ENCODE measurements at places on chromosomes 5 and 9.

DNA sequence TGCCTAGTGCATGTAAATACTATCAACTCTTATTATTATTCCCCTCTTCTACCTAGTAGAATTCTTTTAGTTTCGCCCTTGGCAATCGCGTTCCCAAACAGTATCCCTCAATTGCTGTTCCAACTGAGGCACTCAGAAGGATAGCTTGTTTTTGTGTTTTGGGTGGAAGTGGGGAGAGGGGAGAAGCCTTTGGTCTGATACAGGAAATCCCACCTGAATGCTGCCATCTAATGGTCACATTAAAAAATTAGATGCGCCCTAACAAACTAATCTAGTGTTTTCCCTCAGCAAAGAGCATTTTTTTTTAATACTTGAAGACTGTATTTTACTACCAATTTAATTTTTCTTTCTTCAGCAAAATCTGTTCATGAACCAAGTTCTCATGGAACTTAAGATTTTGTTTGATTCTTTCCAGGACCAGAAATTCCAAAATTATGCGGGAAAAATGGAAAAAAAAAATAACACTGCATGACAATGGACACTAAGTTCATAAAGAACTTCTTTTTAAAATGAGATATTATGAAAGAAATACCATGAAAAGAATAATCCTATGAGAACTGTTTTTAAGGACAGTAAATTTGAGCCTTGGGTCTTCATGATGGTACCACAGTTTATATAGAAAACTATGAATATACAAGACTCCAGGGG, 22.2 kb upstream of the GLDC start:
- DNase-seq = peak; percentile 16

- DNase-seq = no peak
These were observed 22.0 kb upstream of the EMB start for GRCh38 chr5:50463047-50463446.

DNA sequence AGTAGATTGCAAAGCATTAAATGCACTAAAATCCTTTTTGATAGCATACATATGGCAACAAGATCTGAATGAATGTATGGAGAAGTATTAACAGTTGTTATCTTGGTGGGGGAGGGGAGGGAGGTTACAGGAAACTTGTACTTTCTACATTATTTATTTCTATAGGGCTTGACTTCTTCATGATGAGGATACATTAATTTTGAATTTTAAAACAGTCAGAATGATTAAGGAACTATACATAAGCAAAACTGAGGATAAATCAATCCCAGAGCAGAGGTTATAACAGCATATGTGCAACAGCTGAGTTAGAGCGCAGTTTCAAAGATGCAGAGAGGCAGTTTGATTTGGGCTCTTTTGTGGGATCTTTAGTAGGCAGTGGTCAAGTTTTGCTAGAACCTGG, 23.9 kb upstream of the SMAD5 start:
- no peak for DNase-seq

GRCh38 chr5:94499806-94500205, 118.6 kb downstream of the KIAA0825 start:
- DNase-seq = no peak

GRCh38 chr9:126617003-126617822, 3.5 kb downstream of the LMX1B start:
- DNase-seq = no peak

Measured in fibroblast of the conjunctiva (primary cell).